ENCODE measurements at places on chromosomes 6 and 20. TPM values are rescaled to one million over a fixed set of nuclear protein-coding genes. Genes with fewer than 3 reads are reported as not detected.

DNA sequence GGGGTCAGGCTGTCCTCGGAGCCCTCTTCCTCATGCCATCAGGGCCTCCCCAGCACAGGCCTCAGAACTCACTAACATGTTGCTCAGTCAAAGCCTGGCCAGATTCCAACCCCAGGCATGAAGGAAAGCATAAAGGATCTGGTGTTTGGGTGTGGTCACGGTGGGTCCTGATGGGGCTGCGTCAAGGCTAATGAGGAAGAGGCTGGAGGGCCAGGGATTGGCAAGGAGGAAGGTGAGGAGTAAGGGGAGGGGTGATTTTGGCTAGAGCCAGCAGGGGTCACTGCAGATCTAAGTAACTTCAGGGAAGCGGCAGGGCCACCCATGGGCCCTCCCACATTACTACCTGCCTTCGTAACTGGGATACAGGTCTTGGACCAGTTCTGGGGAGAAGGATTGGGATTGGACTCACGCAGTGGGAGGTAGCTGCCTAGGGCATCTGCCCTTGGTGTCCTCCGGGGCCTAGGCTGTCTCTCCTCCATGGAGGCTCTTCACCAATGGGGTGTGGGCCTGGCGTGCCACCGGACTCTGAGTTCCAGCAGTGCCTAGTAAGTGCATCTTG, 36.2 kb upstream of the MRPS18A start:
- peak; percentile 86 for DNase-seq

- DNase-seq: peak; percentile 81
These were observed 4.2 kb upstream of the PRPH2 start for GRCh38 chr6:42726485-42727086.

DNA sequence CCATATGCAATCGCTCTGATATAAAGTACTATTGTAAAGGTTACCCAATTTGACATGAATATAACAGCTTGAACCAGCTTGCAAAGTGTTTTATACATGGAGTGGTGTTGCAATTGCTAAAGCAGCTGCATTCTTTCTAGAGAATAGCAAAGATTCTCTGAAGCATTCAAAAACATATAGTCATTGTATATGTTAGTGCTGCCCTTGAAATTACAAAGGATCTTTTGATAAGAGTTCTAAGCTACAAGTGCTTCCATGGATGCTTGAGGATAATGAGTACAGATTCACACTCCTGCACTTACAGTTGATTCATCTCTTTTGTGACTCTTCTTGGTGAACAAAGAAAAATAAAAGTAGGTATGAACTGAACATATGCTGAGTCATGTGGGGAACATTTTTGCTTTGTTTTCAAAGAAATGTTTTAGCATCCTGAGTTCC, 175.7 kb downstream of the ALDH8A1 start:
- peak; percentile 3 for DNase-seq

DNA sequence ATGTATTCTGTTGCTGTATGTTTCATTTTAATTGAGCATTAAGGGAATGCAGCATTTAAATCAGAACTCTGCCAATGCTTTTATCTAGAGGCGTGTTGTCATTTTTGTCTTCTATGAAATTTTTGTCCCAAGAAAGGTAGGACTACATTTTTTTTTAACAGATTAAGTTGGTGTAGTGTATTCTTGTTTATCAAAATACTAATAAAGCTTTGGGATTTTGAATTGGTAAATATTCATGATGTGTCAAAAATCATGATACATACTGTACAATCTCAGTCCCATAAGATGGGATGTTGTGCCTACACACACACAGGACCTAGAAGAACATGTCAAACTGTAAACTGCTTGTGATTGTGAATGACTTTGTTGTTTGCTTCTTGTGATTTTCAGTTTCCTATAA, 11.2 kb upstream of the HMGN4 start:
- no peak for DNase-seq

- no peak for DNase-seq
These were observed 167.1 kb upstream of the SCGN start for GRCh38 chr6:25484900-25485299.

DNA sequence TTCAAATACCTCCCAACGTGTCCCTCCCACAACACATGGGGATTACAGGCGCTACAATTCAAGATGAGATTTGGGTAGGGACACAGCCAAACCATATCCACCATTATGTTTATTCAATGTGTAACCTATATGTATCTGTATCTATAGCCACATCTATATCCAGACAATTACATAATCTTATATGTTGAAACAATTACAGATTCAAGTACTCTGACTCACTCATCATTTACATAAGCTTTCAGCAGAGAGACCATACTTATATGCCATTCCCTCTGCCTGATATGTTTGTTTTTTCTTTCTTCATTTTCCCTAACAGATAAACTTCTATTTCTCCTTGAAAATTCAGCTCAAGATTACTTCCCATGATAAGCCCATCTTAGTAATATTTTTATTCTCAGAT, 163.6 kb downstream of the LAMA2 start:
- DNase-seq: no peak

GRCh38 chr6:73508776-73509175, 12.1 kb downstream of the EEF1A1 start:
- DNase-seq: no peak

DNA sequence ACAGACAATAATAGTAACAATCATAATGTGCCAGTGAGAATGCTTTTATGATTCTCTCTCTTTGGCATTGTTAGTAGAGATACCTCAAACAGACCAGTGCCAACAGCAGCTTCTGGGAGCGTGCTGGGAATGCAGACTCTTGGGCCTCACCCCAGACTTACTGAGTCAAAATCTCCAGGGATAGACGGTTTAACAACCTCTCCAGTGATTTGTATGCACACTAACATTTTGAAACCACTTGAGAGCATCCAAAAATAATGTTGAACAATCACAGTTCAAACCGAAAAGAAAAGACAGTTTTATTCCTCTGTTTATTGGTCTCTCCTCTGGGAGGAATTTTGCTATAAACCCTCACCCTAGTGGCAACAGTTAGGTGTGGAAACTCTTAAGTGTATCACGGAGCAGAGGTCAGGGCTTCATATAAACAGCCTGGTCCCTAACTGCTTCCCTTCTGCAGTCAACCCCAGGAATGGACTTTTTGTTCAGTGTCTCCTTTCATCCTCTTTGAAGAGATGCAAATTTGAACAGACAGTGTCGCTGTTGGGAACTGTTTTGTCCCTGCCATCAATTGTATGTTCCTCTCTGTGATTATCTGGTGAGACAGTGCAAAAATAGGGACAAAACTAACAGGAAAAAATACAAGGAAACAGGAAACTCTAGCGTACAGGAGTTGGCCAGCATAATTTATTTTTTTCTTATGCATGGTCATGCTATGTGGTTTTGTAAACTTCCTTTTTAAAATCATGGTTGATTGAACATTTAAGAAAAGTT, 162.4 kb upstream of the BTBD3 start:
- peak; percentile 5 for DNase-seq

- no peak for DNase-seq
These were observed 1.6 kb upstream of the DSN1 start for GRCh38 chr20:36775196-36775595.

GRCh38 chr6:5869676-5870075, 137.0 kb downstream of the NRN1 start:
- DNase-seq: no peak

- DNase-seq: no peak
These were observed 140.6 kb upstream of the AHI1 start for GRCh38 chr6:135638108-135638507.

DNA sequence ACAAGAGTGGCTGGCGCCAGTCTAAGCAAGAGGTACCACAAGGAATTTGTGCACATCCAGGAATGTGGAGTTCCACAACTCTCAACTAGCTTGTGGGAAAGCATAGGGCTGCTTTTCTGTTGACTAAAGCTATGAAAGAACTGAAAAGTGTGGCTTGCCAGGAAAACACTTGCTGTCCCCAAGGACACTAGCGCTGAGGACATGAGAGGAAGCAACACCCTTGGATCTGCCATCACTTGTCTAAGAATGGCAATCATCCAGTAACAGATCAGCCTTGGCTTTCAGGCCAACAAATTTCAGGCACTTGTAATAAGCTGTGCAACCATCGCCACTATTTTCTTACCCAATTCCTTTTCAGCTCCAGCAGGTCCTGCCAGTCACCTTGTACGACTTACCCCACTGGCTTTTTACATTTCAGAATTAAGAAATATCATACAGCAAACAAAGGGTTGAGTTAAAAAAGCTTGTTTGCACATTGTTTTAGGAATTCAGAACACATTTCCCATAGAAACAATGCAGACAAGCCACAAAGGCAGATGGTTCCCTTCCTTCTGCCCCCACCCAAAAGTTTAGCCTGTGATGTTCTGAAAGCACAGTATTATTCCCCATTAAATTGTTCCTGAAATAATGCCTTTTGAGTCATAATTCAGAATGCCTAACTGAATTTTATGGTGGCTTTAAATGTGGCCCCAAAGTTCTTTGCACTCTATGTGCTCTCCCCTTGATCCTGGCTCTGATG, 57.9 kb upstream of the SSTR4 start:
- DNase-seq: no peak

DNA sequence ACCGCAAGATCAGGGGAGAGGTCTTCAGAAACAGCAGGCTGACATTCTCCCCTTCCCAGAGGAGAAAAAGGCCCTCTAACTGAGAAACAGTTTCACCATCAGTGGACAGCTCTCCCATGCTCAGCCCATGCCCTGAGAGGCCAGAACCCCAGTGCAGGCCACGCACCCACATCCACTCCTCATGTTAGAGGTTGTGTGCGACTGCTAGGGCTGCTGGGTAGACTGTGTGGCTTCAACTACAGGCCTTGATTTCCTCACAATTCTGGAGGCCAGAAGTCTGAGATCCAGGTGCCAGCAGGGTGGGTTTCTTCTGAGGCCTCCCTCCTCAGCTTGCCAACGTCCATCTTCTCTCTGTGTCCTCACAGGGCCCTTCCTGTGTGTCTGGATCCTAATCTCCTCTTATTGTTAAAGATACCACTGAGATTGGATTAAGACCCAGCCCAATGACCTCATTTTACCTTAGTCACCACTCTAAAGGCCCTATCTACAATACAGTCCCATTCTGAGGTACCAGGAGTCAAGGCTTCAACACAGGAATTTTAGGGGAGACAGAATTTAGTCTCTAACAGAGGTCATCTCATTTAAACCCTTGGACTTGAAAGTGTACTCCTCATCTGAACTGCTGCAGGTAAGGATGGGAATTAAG, 67.7 kb upstream of the CD93 start:
- DNase-seq: no peak

CYP24A1 gene
- not detected for total RNA-seq

SLC13A3 gene
- not detected for total RNA-seq

FILIP1 gene
- 0.88 TPM for total RNA-seq

FAM162B gene
- total RNA-seq: not detected

TMEM217 gene
- 1.6 TPM for total RNA-seq
